ENCODE measurements at places on chromosomes 16 and 17.

GRCh38 chr17:80743181-80743771 lies 198.6 kb downstream of the RPTOR start:
- DNase-seq = no peak

DNA sequence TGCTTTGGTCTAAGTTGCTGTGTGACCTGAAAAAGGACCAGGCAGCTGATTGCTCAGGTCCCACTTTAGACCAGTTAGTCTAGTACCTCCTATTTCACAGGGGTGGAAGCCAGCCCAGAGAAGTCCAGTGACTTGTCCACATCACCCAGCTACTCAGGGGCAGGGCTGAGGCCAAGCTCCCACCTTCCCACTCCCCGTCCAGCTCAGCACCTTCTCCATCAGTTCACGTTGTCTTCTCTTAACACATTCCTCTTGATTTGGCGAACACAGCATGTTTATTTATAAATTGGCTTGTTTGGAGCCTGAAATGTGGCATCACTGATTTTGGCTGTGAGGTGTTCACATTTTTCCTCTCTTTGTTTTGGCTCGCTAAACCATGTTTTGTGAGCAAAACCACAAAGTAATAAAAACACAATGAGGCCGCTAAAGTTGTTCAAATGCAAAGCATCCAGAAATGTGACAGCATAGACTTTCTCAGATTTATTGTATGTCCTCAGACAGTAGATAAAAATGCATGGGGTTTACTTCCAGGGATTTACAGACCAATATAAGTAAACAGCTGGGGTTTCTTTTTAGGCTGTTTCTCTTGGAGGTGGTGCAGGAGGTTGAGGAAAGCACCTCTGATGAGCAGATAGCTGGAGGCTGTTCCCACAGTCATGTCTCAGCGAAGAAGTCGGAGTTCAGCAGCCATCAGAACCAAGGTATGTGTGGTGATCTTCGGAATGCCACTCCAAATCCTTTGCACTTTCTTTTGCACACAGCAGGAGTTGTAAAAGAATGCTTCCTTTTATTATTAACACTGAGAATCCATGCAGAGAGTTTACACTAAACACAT lies 88.4 kb downstream of the PLXDC1 start:
- DNase-seq = no peak

GRCh38 chr17:76843703-76844484 lies 24.3 kb upstream of the MGAT5B start:
- DNase-seq = no peak

- DNase-seq = no peak
These were observed 787 bp downstream of the PRKAR1A start for GRCh38 chr17:68512960-68513474.

- no peak for DNase-seq
These were observed 36.5 kb upstream of the VWA3A start for GRCh38 chr16:22055881-22056280.

GRCh38 chr16:75287708-75288107 lies 36.3 kb upstream of the BCAR1 start:
- DNase-seq = no peak

DNA sequence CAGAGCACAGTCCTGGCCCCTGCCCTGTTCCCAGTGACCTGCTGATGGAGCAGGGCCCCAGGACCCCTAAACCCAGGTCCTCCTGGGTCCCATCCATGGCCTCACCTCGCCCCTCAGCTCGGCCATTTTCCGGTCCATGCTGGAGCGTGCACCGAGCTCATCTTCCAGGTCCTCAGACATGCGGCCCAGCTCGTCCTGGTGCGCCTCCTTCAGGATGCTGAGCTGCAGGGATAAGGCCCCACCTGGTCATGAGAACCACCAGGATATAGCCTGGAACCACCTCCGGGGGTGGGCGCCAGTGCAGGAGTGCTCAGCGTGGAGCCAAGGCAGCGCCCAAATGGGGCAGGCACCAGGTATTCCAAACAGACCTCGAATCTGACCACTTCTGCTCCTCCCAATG lies 17.9 kb downstream of the CCDC102A start:
- DNase-seq = no peak

Data from activated T-cell treated with anti-CD3 and anti-CD28 coated beads, Interleukin-2, amount 50 U/mL, for 1 hour (primary cell).